Hematopoietic multipotent progenitor cell treated with erythropoietin and hydrocortisone succinate and interleukin-3 and kit ligand, for 4 days (in vitro differentiated cells): ENCODE measurements at places on chromosomes 6 and 20.

DNA sequence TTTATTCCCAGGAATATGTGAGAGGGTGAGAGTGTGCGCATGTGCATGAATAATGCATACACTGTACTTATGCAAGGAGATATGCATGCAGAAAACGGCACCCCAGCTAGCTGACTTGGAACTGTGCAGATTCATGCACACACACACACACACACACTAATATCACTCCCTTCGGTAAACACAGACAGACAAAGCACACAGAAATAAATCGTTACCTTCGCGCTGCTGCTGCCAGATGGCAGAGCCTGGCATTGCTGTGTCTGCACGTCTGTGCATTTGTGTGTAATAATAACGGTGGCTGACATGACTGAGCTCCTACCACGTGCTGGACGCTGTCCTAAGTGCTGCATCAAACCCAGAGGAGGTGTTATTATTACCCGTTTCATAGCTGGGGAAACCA is 36.8 kb downstream of the PREX1 start:
- DNase-seq: peak; percentile 79

DNA sequence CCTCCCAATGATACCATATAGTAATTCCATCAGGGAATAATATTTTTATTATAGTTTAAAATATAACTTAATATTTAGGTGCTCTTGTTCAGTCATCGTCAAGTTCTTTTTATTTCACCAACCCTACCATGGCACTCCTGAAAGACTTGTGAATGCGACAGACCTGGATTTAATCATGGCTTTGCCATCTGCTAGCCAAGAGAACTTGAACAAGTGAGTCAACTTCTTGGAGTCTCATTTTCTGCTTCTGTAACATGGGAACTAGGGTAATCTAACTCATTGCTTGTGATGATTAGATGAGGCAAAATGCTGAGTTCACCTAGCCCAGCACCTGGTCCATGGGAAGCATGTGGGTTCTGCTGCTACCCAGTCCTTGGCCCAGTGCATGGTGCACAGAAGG is 62.9 kb downstream of the ESR1 start:
- DNase-seq: no peak

- no peak for DNase-seq
These were observed 488.6 kb upstream of the SULF2 start for GRCh38 chr20:48273843-48274242.

DNA sequence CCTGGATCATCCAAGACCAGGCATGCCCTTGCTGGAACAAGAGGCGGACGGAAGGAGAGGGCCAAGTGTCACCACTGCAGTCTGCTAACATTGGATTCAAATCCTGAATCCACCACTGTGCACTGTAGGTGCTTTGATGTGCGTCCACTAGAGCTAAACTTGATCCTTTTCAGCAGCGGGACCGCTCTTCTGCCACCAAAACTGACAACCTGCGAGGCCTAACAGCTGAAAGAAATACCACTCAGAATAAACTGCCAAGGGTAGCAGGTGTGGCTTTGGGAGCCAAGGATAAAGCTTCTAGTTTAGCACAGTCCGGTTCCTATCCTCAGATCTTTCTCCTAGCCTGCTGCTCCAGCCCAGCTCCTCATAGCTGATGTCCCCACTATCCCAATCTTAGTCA is 108.0 kb downstream of the ATXN1 start:
- DNase-seq: no peak

DNA sequence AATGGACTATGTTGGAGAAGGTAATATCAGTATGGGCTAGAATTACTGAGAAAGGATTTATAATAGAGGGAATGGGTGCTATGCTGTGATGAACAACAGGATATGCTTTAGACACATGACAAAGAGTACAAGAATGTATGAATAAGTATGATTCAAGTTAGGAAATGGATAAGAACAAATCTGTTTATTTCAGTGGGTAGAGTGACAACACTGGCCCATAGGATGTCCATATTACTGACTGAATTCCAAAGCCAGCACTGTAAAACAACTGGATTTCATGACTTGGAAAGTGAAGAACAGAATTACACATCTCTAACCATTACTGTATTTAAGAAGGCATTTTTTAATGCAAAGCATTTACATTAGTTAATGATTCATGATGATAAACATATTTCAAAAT is 35.9 kb downstream of the EPM2A start:
- DNase-seq: no peak

DNA sequence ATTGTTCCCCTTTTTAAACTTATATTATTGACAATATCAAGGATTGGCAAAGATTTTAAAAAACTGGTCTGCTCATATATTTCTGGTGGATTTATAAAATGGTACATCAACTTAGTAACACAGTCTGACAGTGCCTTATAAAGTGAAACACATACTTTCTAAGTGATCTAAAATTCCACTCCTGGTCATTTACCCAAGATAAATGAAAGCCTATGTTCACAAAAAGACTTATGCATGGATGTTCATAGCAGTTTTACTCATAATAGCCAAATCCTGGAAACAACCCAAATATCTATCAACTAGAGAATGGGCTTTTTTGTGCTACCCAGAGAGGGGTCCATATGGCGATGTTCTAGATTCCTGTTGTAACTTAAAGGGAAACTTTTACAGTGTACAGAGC is 222.4 kb upstream of the FAM83B start:
- DNase-seq: no peak
